ENCODE measurements at places on chromosomes 1 and 21.

GRCh38 chr1:156104065-156104810, 10.3 kb upstream of the LMNA start:
- no peak for DNase-seq

- DNase-seq, result no peak
These were observed 19.9 kb downstream of the CRYAA start for GRCh38 chr21:43188592-43189210.

DNA sequence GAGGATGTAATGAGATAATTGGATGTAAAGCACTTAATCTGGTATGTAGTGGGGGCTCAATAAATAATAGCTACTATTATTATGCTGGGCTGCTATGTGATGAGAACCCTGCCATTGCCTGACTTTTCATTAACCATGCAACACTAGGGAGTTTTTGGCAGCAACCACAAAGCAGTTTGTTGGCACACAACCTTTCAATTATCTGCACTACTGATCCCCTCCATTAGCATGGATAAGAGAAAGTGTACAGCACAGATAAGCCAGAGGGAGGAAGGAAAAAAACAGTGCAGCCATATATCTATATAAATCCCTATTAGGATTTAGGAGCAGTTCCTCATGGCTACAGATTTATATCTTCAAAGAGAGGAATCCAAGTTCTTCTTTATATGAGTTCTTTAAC, 498.5 kb downstream of the NUF2 start:
- no peak for DNase-seq

GRCh38 chr1:215891266-215892057, 324.4 kb downstream of the KCTD3 start:
- no peak for DNase-seq

- DNase-seq, result no peak
These were observed 2.1 kb upstream of the SELENON start for GRCh38 chr1:25797939-25798338.

DNA sequence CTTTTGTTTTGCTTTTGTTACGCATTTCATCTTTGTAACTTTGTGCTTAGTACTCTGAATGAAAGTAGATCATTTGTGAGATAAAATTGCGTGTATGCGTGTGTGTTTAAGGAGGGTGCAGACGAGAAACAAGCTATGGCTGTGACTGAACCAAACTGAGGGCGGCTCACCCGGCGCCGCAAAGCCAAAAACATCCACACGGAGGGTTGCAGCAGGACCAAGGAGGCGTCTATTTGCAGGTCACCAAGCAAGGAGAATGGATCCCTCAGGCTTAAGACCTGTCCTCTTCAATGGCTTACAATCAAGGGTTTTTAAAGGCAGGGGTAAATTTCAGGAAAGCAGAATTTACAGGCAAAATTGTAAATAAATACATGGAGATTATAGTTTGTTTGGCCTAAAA, 12.8 kb downstream of the GCSAML start:
- no peak for DNase-seq
